Tibial artery (tissue), 4 donors: ENCODE measurements at places on chromosomes 5 and 9.

- H3K36me3 ChIP-seq: no peaks in the 10 kb centered on the region
- no peak overlapping the region for H3K4me3 ChIP-seq
- no peaks in the 10 kb centered on the region for H3K27me3 ChIP-seq
- no peaks in the 10 kb centered on the region for H3K4me1 ChIP-seq
- no peak for DNase-seq
Measured at GRCh38 chr5:66436721-66437120, 159.5 kb upstream of the MAST4 start.

DNA sequence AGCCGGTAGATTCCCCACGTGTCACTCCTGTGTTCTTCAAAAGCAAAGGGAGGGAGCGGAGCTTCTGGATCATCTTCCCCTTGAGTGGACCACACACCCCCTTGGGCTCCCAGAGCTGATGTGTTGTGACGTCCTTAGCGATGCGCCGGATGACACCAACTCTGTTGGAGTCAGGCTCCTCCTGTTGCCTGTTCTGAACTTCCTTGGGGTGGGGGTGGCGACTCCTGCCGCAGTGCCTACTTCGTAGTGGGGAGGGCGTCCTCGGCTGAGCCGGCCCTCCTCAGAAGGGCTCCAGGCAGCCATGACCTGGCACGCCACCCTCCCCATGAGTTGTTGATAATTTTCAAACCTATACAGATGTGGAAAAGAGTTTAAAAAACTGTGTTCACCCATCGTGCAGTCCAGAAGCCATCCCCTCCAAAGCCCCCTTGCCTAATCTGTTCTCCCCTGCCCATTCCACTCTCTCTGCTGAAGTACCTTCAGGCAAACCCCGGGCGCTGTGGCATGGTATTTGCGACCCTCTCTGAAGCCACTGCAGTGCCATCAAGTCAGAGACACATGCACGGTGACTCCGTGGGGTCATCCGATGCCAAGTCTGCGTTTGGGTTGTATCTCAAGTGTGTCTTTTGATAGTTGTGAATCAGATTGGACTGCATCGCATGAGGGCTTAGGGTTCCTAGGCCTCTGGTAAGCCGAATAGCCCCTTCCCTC, 16.7 kb downstream of the EXOC3 start:
- peaks cover 95% of the 10 kb centered on the region for H3K36me3 ChIP-seq
- H3K4me3 ChIP-seq: no peak overlapping the region
- H3K4me1 ChIP-seq: no peaks in the 10 kb centered on the region

DNA sequence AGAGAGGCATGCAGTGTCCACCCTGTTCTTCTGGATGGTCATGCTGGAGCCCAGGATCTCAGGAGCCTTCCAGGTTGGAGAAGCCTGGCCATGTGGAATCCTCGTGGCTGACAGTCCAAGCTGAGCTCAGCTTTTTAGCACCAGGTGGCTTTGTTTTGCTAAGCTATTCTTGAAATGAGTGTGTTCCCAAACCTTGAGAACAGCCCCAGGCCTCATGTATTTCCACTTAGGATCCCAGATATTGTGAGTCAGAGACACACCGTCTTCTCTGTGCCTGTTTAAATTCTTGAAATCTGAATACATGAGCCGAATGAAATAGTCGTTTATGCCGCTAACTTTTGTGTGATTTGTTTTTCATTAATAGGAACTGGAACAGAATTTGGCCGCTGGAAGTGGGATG, 61.2 kb downstream of the IRX2 start:
- H3K27me3 ChIP-seq: no peaks in the 10 kb centered on the region
- H3K4me1 ChIP-seq: no peaks in the 10 kb centered on the region
- no peak overlapping the region for H3K4me3 ChIP-seq
- H3K27ac ChIP-seq: no peak overlapping the region

DNA sequence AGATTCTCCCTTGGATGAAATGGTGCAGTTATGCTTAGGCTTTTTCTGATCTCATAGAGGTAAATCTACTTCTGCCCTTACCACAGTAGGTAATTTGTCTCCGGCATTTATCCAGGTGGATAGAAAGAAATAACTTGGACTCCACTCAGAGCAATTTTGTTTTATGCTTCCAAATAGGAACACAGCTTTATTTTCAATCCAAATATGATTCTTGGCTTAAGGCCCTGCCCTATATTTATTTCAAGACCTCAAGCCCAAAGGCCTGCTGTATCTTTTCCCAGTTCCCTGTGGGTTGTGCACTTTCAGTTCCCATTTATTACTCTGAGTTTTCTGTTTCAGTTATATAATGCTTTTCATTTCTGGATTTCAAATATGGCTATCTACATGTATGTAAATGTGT, 274.2 kb upstream of the SMC2 start:
- H3K36me3 ChIP-seq: no peaks in the 10 kb centered on the region
- H3K27ac ChIP-seq: no peak overlapping the region
- H3K4me3 ChIP-seq: no peak overlapping the region
- no peak for DNase-seq

DNA sequence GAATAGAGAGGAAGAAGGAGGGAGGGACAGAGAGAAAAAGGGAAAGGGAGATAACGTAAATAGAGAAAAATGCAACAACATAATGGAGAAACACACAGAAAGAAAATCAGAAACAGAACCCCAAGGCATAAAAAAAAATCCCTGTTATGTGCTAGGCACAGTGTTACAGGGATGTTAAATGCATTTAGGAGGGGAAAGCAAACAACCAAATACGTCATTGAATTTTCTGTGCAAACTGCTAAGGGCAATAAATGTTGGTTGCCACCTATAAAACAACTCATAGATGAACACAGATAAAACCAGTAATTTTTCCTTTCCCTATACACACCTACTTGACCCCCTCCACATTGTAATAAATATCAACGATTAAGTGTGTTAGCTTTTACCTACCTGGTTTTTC, 51.3 kb upstream of the ASTN2 start:
- no peaks in the 10 kb centered on the region for H3K36me3 ChIP-seq
- no peaks in the 10 kb centered on the region for H3K4me1 ChIP-seq
- no peak for DNase-seq
- no peak overlapping the region for H3K4me3 ChIP-seq

GRCh38 chr5:916441-917293, 24.0 kb downstream of the TRIP13 start:
- H3K4me1 ChIP-seq: no peaks in the 10 kb centered on the region
- H3K36me3 ChIP-seq: no peaks in the 10 kb centered on the region
- H3K27ac ChIP-seq: no peak overlapping the region
- no peak overlapping the region for H3K4me3 ChIP-seq
- DNase-seq: no peak

DNA sequence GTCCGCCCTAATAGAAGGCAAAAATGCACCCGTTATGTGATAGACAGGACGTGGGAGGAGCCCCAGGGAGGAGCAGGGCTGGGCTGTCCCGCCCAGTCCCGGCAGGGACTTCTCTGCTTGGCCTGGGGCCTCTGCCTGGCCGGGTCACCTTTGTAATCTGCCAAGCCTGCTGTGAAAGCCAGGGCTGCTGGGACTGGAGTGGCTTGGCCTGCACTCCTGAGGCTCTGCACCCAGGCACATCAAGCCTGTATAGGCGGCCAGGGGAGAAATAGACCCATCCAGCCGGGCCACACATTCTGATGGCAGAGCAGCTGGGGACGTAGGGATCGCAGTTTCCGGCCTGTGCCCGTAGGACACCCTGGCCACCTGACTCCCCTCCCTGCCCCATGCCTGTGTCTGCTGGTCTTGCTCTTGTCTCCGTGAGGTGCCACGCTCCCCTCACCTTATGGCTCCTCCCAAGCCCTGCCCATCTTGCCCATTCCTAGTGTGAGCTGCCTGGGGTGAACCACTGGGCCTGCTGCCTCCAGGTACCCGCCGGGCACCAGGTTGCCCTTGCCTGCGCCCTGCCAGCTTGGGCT, 28.1 kb downstream of the DYNC2I2 start:
- peak overlapping the region; percentile 17 for H3K27ac ChIP-seq
- DNase-seq: peak; percentile 87
- H3K36me3 ChIP-seq: peaks cover 100% of the 10 kb centered on the region
- no peak overlapping the region for H3K4me3 ChIP-seq
- no peaks in the 10 kb centered on the region for H3K27me3 ChIP-seq

GRCh38 chr5:154544646-154545045, 66.6 kb upstream of the HAND1 start:
- no peaks in the 10 kb centered on the region for H3K4me1 ChIP-seq
- no peak overlapping the region for H3K27ac ChIP-seq
- no peaks in the 10 kb centered on the region for H3K36me3 ChIP-seq

- H3K4me1 ChIP-seq: no peaks in the 10 kb centered on the region
- no peaks in the 10 kb centered on the region for H3K27me3 ChIP-seq
- no peaks in the 10 kb centered on the region for H3K36me3 ChIP-seq
- DNase-seq: no peak
- H3K27ac ChIP-seq: no peak overlapping the region
Measured at GRCh38 chr5:164581889-164582288, 1076.5 kb downstream of the MAT2B start.

DNA sequence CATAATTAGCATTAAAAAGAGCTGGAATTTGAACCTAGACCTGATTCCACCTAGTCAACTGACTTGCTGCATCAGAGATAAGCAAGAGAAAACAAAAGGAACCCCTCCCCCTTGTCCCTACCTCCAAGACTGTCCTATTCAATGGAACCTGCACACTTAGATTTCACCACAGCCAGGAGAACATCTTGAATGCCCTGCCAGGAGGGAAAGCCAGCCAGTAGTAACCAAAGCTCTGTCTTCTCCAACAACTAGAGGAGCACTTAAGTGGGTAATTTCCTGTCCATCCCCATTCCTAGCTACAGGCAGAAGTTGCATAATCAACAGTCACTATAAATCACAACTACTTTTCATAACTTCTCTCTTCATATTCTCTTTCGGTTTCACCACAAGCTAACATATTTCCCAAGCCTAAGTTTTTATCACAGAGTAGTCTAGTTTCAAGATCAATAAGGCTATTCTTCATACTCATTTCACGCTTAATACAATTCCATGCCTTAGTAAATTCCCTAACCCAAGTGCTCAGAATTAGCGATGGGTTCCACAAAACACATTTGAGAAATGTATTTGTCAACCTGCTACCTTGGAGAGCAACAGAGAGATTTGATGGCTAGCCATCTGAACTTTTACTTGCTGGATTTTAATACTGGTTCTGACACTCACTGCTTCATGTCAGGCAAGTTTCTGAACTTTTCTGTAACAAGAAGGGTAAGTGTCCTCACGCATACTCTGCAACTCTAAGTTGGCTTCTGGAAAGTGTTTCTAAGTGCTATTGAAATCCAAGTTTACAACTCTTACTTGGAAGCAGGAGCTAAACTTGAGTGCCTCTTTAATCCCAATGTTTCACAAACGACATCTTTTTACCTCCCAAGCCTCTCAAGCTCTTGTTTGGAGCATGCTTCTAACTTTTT, 2.0 kb downstream of the DENND1A start:
- no peaks in the 10 kb centered on the region for H3K36me3 ChIP-seq
- DNase-seq: no peak
- H3K4me3 ChIP-seq: no peak overlapping the region
- H3K4me1 ChIP-seq: peaks cover 19% of the 10 kb centered on the region
- no peak overlapping the region for H3K27ac ChIP-seq

GRCh38 chr5:72234265-72234700, 85.8 kb downstream of the MRPS27 start:
- no peaks in the 10 kb centered on the region for H3K4me1 ChIP-seq
- no peaks in the 10 kb centered on the region for H3K27me3 ChIP-seq
- no peak for DNase-seq
- H3K27ac ChIP-seq: peak overlapping the region; percentile 16
- H3K4me3 ChIP-seq: no peak overlapping the region

- H3K4me3 ChIP-seq: no peak overlapping the region
- no peak for DNase-seq
- no peak overlapping the region for H3K27ac ChIP-seq
- no peaks in the 10 kb centered on the region for H3K36me3 ChIP-seq
- H3K4me1 ChIP-seq: no peaks in the 10 kb centered on the region
Measured at GRCh38 chr9:7983490-7983889, 183.9 kb upstream of the DMAC1 start.

DNA sequence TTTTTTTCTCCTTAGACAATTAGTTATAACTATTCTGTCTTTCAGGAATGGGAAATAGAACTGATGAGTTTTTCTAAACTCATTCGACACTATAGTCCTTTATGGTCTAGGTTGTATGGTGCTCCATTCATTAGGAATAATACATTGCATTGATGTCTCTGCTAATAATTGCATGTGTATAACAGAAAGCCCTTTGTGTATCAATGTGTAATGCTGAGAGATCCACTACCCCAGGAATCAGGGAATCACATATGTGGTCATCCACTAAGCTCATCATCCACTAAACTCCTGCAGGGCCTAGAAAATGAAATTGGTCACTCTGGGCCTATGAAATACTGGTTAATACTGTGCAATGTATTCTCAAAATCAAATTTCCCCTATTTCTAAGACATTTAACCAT, 242.0 kb upstream of the CDH18 start:
- no peaks in the 10 kb centered on the region for H3K27me3 ChIP-seq
- H3K4me1 ChIP-seq: no peaks in the 10 kb centered on the region
- DNase-seq: no peak
- no peak overlapping the region for H3K27ac ChIP-seq
- no peaks in the 10 kb centered on the region for H3K36me3 ChIP-seq

DNA sequence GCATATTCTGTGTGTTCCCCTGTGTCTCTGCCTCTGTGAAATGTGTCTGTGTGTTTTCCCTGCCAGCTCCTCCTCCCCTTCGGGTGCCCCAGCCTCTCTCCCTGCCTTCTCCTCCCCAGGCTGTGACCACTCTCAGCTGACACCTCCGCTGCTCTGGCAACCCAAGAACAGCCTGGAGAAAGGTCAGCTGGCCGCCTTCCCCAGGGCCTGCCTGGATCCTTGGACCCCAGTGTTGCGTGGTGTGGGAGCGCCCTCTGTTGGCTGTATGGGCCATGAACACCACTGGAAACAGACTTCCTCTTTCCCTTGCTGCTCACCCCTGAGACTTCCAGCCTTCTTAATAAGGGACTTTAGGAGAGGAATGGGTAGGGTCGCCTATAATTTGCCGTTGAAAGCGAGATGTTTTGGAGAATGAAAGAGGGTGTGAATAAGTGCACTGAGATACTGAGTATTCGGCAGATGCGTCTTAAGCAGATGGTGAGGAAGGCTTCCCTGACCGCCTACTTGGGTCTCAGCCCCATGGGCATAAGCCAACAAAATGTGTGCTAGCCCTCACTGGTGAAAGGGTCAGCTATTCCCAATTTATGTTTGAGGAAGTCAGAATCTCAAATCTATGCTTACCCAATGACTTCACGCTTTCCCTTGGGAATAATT, 114.9 kb upstream of the TRIM32 start:
- no peaks in the 10 kb centered on the region for H3K4me1 ChIP-seq
- peak; percentile 75 for DNase-seq
- no peaks in the 10 kb centered on the region for H3K36me3 ChIP-seq
- H3K27me3 ChIP-seq: no peaks in the 10 kb centered on the region

GRCh38 chr5:60410427-60410826, 289.5 kb downstream of the DEPDC1B start:
- H3K4me1 ChIP-seq: no peaks in the 10 kb centered on the region
- no peak overlapping the region for H3K4me3 ChIP-seq
- DNase-seq: no peak
- H3K27me3 ChIP-seq: no peaks in the 10 kb centered on the region
- H3K36me3 ChIP-seq: no peaks in the 10 kb centered on the region

- peaks cover 63% of the 10 kb centered on the region for H3K4me1 ChIP-seq
- peak overlapping the region; percentile 86 for H3K27ac ChIP-seq
Measured at GRCh38 chr5:172450861-172451695, 3.2 kb downstream of the SH3PXD2B start.

GRCh38 chr9:88342246-88342645, 46.0 kb upstream of the SPIN1 start:
- H3K27ac ChIP-seq: no peak overlapping the region
- no peak for DNase-seq
- H3K36me3 ChIP-seq: no peaks in the 10 kb centered on the region
- H3K4me3 ChIP-seq: no peak overlapping the region

GRCh38 chr9:80732506-80732905, 956.8 kb downstream of the TLE1 start:
- no peaks in the 10 kb centered on the region for H3K36me3 ChIP-seq
- H3K27me3 ChIP-seq: no peaks in the 10 kb centered on the region
- H3K4me3 ChIP-seq: no peak overlapping the region
